ENCODE measurements at places on chromosomes 7 and 10. TPM values are rescaled to one million over a fixed set of nuclear protein-coding genes. Genes with fewer than 3 reads are reported as not detected.

Gene DTX2
- 43.1 TPM for total RNA-seq

Gene NODAL
- total RNA-seq = 84.7 TPM

Gene PTTG1IP2
- total RNA-seq = not detected

Gene FOXI2
- total RNA-seq = 0.29 TPM

Gene DYNC1I1
- 3.2 TPM for total RNA-seq

Gene LIPJ
- not detected for total RNA-seq

Gene CTAGE8
- 5.1 TPM for total RNA-seq

Gene TFPI2
- 4.4 TPM for total RNA-seq

Gene ACHE
- total RNA-seq = 5.7 TPM

Gene BUB3
- total RNA-seq = 200 TPM

Gene PTPRN2
- total RNA-seq = 5.7 TPM

Gene STRIP2
- 8.1 TPM for total RNA-seq

Gene GPRIN2
- 10.1 TPM for total RNA-seq

Gene OR2A12
- not detected for total RNA-seq

Gene HSPA12A
- 3.2 TPM for total RNA-seq

Gene CTAGE6
- not detected for total RNA-seq

Gene PDE6C
- total RNA-seq = not detected

Gene C10orf143
- 0.94 TPM for total RNA-seq

Gene RSPH10B2
- 0.39 TPM for total RNA-seq

Gene C7orf33
- total RNA-seq = not detected

Gene ELOVL3
- not detected for total RNA-seq

Gene EIF5AL1
- 0.35 TPM for total RNA-seq

Gene C10orf62
- total RNA-seq = 0.31 TPM
